ENCODE measurements at places on chromosomes 5 and 9.

GRCh38 chr5:145946112-145946861, 9.9 kb downstream of the SH3RF2 start:
- no peak for DNase-seq

DNA sequence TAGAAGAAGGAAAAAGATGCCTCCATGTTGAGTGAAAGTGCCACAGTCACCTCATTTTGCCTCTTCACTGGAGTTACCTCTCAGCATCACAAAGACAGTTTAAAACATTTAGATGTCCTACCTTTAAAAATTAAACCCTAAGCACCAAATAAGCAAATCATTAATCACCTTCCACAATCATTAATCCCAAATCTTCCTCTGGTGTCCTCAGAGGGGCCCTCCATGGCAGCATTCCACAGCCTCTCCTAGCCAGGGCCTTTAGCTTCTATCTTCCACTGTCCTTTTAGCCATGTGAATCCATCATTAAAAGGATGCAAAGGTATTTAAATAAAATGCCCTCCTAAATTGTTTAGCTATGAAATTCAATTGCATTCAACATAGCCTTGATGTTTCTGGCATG, 310.8 kb downstream of the PDE4D start:
- DNase-seq: no peak

GRCh38 chr9:123450098-123450770, 94.2 kb downstream of the CRB2 start:
- no peak for DNase-seq

DNA sequence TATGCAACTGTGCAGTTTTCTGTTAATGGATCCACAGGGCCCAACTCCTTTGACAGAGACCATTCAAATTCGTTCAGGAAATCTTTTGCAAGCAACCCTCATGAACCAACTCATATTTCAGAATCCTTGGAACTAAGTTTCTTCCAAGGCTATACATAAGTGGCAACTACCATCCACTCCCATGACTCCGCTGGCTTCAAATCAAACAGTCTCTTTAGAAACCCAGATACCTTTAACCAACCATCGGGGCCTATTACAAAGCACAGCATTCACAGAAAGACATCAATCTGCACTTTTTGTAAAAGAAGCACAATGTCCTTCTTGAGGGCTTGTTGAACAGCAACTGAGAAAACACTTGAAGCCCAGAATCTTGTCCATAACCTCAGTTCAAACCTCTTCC, 526.9 kb downstream of the DTWD2 start:
- no peak for DNase-seq

DNA sequence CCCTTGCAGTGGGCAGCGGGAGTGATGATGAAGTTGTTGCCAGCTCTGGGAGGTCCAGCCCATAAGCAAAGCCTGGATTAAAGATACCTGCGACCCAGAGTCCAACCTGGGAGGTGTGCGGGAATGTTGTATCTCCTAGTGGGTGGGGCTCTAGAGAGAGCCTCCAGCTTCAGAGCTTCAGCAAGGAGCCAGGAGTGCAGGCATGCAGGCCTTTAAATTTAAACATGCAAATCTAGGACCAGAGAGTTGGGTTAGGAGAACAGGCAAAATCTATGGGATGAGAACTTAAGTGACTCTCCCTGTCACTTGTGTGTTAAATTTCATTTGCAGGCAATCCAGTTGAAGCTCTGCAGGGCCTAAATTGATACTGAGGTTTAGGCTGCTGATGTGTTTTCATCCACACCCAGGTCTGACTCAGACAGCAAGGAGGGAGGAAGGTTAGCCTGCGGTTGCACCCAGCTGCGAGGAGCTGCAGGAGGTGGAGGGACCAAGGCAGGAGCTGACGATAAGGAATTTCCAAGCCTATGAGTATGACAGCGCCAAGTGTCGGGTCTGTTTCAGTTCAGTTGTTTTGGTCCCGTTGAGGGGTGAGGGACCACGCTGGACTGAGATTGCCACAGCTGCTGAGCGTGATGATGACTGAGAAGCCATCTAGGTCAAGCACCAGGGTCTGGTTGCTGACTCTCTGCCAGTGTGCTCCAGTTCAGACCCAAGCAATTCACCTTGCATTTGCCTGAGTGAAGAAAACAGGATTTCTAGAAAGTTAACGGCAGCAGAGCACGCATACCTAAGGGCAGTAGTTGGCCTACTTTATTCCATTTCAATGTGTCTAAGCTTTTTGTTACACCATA, 243.0 kb downstream of the ICE1 start:
- no peak for DNase-seq

GRCh38 chr5:135553688-135554462, 18.1 kb upstream of the NEUROG1 start:
- no peak for DNase-seq

- no peak for DNase-seq
Measured at GRCh38 chr5:81191726-81192372, 41.3 kb upstream of the CKMT2 start.

DNA sequence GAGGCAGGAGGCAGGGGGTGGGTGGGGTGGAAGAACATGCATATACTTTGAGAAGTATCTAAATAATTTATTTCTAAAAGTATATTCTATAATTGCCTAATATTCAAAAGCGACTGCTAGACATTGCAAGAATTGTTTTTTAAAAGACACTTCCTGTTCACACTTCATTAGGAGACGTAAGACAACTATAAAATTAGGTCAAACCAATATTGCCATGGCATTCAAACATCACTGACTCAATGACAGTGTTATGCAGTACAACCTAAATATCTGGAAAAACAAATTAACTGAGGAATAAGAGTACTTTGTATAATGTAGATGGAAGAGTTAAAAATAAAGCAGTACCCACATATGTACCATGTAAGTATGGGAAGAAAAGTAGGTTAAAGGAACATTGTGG, 4.5 kb downstream of the CCNH start:
- no peak for DNase-seq

GRCh38 chr9:86282077-86282978, at the start of gene ISCA1:
Gene ISCA1 (minus strand): TSS chr9:86282538. CDS start chr9:86282458, 80 bp downstream.
- DNase-seq: peak; percentile 99

- no peak for DNase-seq
Measured at GRCh38 chr9:1018121-1018520, 32.0 kb upstream of the DMRT2 start.

DNA sequence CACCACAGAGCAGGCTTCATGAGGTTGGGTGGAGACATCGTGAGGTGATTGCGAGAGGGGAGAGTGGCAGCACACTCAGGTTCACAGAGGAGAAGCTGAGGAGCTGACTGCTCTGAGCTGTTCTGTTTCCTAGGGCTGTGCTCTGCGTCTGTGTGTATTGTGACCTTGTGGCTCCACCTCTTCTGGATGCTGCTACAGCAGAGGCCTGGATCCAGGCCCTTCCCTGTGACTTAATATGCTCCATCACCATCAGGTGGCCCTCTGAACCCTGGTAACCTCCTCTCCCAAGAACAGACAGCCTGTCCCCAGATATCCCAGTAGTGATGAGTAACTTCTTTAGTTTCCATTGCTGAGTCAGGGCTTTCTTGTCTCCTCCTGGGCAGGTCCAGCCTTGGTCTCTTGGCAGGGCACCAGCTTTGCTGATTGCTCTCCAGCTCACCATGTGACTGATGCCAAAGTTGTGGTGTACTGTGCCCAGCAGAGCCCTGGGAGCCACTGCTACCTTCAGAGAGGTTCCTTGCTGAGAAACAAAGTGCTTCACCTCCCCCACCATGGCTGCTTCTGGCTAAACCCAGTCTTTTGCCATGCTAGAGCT, 212.8 kb upstream of the CHD1 start:
- no peak for DNase-seq

DNA sequence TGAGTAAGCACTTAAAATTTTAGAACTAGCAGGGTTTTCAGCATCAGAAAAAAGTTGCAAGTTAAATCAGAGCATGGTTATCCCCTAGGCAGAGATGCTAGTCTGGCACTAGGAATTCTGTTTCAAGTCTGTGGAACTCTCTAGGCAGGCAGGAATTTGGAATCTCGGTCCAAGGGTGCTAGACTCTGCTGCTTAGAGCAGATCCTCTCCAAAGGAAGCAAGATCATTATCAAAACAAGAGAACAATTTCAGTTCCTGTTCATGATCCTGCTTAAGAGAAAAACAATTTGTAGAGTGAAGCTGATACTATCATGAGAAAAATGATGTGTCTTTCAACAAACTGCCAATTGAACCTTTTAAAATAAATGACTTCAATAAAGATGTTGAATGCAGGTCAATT, 420.7 kb downstream of the KIF4B start:
- DNase-seq: no peak

- no peak for DNase-seq
Measured at GRCh38 chr5:125032286-125032685, 285.8 kb upstream of the ZNF608 start.

DNA sequence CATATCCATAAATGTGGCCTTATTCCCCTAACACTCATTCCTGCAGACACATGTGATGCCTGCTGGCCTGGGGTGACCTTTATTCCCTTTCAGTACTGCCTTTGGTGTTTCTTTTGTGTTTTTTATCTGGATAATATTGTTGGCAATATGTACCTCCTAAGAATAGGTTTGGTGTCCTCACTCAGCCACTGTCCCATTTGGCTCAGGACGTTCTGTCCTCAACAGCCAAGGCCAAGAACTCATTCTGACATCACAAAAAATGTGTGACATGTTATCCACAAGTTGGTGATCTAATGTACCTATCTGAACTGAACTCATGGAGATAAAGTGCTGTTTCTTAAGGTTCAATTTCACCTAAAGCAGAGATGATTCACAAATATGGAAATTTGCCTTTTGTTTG, 142.9 kb upstream of the GRAMD2B start:
- no peak for DNase-seq

DNA sequence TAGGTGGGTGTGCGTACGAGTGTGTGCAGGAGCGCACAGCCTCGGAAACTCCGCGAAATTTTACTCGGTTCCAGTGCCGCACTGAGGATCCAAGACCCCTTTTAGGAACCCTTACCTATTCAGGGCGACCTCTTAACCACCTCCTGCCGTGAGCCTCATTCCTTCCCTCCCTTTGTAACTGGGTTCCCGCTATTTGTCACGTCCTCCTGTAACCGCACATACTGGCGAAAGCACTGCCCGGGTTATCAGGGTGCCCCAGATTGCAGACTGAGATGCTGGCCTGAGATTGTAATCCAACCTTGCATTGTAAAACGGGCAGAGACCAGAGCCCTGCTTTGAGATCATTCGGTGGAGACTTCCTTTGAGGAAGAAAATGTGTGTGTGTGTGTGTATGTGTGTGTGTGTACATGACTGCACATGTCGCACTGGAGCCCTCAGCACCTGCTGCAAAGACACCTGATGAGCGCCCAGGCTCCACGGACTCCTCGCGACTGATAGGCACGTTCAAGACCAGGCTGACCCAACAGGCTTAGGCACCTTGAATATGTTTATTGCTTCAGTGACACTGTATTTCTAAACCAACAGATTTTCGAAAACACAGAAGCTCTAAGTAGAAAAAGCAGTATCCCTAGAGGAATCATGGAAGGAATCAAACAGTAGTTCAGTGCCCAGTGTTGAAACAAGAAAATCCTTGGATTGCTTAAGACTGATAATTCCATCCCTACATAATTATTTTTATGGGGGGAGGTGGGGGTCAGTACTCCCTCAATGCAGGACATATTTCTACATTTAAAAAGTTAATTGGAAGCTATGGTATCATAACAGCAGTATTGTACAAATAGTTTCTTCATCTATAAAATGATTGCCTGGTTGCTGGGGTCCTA, 86.5 kb upstream of the TNFAIP8 start:
- DNase-seq: no peak

- DNase-seq: no peak
Measured at GRCh38 chr5:133359861-133360260, 252.5 kb downstream of the FSTL4 start.

GRCh38 chr5:76660360-76660759, 37.2 kb upstream of the F2RL2 start:
- no peak for DNase-seq

DNA sequence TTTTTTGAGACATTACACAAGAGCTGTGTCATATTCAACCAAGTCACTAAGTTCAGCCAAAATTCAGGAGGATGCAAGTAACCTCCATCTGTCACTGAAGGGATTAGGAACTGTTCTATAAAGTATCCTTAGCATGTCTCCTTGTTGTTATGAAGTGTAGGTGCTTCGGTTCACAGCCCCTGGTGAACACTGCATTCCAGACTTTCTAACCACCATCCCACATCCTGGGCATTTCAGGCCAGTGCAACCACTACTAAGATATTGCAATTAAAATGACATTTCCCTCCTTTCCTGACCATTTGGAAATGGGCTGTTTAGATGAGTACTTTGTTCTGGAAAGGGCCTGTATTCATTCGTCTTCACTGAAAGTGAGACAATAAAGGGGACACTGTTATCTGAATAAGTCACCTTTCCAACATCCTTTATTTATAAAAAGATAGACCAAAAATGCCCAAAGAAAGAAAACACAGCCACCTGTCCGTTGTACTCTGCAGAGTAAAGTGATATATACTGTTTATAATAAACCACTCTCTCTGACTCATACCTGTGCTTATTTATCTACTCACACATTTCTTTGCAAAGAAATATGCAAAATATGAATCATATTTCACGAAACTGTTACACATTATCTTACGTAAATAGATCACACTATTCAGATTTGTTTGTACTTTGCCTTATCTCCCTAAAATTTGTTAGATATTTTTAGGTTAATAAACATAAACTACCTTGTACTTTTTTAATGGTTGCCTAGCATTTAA, 861.9 kb downstream of the CDH18 start:
- DNase-seq: no peak

- no peak for DNase-seq
Measured at GRCh38 chr5:16784088-16784487, 152.0 kb downstream of the MYO10 start.

GRCh38 chr5:9898319-9898718, 268.2 kb upstream of the TAS2R1 start:
- DNase-seq: no peak

- DNase-seq: no peak
Measured at GRCh38 chr5:10653043-10653442, 89.2 kb downstream of the ANKRD33B start.

DNA sequence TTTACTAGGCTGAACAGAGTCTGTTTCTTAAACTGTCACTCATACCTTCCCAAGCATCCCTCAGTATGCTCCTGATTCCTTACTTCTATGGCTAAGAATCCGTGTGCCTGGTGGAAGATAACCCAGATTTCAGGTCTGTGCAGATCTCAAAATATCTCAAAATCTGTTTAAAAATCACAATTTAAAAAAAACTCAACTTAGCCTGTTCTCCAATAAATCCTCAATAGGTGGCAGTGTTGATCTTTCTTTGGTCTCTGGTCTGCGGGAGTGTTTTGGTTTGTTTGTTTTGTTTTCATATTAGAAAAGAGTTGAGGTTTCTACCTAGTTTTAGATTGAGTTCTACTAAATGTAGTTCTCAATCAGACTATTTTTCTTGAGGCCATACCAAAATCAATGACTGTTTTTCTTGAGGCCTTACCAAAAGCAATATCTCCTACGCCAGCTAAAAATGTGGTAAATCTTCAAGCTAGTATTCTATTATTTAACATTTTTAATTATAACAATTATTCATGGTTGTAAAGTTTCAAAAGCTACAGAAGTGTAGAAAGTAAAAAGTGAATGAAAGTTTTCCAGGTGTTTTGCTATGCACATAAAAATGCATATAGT, 57.9 kb downstream of the TGFBR1 start:
- no peak for DNase-seq

GRCh38 chr9:4073371-4073770, 226.5 kb downstream of the GLIS3 start:
- no peak for DNase-seq

GRCh38 chr9:116274293-116274692, 120.7 kb downstream of the PAPPA start:
- DNase-seq: no peak

GRCh38 chr5:82984786-82985735, 92.1 kb downstream of the TMEM167A start:
- DNase-seq: no peak
